ENCODE measurements at places on chromosomes 1 and 21.

DNA sequence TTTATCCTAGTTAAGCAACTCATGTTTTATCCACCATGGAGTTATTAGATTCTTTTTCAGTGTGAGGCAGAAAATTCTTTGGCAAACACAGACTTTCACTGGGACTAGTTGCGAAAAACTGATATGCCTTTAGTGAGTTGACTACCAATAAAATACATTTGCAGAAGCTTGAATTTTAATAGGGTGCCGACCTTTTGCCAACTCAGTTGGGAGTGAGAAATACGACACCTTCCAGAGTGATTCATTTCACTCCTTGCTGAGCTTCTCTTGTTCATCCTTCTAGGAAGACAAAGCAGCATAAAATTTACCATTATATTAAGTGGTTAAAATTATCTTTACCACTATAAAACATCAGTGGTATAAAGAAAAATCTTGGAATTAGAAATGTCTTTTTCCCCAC lies 1.2 kb upstream of the KRTAP23-1 start:
- DNase-seq = no peak

DNA sequence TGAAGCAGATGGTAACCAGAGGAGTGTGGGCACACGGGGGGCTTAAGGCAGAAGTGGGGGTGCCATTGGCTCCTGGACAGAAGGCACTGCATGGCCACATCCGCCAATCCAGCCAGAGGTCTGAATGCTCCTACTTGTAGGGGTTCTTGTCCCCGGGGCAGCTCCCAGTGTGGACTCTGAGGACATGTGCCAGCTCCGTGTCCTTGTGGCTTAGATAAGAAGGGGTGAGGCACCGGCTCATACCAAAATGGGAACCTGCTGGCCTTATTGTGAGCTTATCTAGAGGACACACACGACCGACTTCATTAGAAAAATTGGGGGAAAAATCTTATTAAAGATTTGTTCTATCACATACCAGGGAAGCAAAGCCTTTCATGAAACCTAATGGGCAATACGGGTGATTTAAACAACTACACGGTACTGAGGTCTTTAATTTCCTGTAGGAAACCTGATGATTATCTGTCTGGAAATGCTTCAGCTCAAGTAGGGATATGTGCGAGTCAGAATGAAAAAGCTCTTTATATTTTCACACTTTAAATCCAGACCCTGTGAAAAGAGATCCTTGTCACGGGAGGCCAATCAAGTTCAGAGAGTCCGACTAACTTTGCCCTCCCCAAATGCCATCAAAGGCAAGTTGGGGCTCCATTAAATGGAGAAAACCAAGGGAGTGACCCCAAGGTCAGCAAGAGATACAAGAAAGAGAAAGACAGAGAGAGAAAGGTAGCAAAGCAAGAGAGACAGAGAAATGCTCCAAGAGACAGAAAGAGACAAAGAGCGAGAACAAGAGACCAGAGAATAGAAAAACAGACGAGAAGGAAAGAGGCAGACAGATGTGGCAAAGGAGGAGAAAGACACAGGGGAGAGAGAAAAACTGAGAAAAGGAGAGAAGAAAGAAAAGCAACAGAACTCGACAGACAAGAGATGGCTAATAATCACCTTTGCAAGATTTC lies 14.1 kb upstream of the KCNN3 start:
- no peak for DNase-seq

GRCh38 chr1:240312872-240313271 lies 221.2 kb downstream of the FMN2 start:
- peak; percentile 74 for DNase-seq

- no peak for DNase-seq
Measured at GRCh38 chr1:17924578-17924977, 169.4 kb downstream of the ACTL8 start.

DNA sequence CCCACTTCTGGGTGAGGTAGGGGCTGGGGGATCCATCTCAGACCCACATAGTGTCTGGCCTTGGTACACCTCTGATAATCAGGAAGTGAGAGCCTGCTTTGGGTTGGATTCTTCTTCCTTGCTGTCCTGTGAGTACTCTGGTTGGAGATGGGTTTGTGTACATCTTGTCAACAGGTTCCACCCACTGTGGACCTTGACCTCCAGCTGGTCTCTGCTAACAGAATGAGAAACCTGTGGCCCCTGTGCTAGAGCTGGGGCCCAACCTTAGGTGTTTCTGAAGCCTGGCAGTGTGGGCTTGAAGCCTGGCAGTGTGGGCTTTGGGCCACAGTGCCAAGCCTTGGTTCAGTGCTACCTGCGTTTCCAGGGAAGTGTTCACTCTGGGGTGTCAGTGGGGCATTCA lies 2.6 kb downstream of the ZBTB48 start:
- DNase-seq = no peak

DNA sequence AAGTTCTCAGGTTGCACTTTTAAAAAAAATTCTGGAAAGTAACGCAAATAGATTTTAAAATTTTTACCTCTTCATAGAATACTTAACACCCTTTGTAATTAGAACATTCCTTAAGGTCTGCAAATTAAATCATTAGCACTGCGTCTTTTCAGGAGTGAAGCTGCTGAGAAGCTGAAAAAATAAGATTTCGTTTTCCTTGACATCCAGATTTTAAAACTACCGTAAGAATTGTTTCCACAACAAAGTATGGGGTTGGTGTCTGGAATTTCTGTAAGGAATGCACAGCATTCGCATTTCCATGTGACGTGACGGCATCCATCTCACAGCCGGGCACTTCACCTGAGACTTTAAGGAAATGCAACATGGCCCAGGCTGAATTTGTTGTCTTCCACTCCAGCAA lies 76.3 kb upstream of the COX20 start:
- no peak for DNase-seq

Data from BJ (cell line).